ENCODE measurements at places on chromosomes 4 and X.

DNA sequence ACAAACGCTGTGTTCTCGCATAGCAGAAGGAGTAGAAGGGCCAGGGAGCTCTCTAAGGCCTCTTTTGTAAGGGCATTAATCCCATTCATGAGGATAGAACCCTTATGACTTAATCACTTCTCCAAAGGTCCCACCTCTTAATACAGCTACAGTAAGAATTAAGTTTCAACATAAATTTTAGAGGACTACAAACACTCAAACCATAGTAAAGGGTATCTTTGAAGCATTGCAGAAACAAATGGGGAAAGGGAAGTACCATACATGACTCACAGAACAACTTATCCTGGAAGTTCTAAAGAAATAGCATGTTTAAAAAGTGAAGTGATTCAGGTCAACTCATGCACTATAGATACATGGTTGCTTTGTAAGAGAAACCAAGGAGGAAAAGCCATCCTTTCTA lies 680.8 kb downstream of the RPA4 start:
- no peak for DNase-seq

GRCh38 chrX:2325076-2325784 lies 175.5 kb downstream of the DHRSX start:
- DNase-seq, result peak; percentile 11

GRCh38 chrX:121570072-121570841 lies 522.8 kb downstream of the GLUD2 start:
- DNase-seq, result no peak

DNA sequence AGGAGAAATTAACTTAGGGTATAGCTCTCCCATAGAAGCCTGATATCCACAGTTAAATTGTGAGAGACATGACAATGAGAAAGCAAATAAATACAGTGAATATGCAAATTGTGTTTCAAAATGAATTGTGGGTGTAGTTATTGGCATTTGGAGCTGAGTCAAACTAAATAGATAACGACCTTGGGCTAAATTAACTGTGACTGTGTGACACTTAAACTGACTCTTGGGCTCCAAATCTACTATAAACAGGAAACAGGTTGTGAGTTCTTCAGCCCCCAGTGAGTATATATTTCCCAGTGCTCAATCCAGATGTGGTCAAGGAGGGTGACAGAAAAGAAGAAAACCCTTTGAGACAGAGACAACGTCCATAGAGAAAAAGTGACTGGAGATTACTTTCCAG lies 11.3 kb upstream of the MAGEA10 start:
- DNase-seq, result no peak

DNA sequence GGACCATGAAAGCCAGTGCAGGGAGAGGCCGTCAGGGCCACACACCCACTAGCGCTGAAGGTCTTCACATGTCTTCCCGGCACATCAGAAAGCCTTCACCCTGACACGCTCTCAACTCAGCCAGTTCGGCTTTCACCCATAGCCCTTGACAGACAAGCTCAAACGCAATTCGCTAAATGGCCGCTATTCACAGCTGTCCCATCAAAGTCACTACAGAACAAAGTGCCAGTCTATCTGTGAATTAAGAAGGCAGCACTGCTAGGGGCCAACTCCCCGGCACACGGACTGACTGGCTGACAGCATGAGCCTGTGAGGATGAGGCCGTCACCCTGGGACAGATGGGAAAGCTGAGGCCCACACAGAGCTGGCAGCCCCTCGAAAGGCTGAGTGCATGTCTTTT lies 45.7 kb downstream of the ACOX3 start:
- DNase-seq, result no peak

GRCh38 chr4:13208558-13209193 lies 275.5 kb downstream of the RAB28 start:
- no peak for DNase-seq

- DNase-seq, result no peak
Observed at GRCh38 chr4:169351872-169352271, 81.1 kb upstream of the SH3RF1 start.

DNA sequence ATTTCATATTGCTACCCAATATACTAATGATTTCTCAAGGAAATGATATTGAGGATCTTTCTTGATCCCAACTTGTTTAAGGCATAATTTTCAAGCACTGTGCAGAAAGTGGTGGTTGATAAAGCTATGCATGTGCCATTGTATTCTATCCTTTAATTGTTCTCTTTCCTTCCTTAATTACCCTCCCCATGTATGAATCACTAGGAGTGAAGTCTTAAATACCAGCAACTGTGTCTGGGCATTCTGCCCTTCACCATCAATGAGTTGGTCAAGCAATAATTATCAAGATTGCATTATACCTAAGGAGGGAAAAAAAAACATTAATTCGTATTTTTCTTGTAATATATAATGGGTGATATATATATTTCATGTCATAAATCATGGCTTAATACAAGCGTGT lies 111.8 kb upstream of the FRMPD4 start:
- DNase-seq, result no peak

GRCh38 chrX:28752330-28752729 lies 165.1 kb downstream of the IL1RAPL1 start:
- DNase-seq, result no peak

DNA sequence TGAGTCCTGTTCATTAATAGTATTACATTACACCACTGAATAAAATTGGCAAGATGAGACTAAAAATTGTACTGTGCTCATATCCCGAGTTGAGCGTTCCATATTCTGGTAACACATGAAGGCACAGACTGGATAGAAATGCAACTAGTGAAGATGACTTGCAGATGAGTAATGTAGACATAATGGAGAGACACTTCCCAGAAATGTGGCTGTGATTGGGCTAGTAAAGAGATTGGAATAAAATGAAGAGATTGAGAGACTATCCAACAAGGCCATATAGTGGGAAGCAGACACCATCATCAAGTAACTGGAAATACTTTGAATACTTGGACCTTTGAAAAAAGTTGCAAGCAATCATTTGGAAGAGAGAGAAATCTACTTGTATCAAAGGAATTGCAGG lies 77.3 kb downstream of the DCAF8L1 start:
- no peak for DNase-seq

- DNase-seq, result no peak
Observed at GRCh38 chrX:148080593-148080992, 99.5 kb downstream of the FMR1NB start.

- no peak for DNase-seq
Observed at GRCh38 chr4:71732706-71733105, 51.2 kb downstream of the GC start.

DNA sequence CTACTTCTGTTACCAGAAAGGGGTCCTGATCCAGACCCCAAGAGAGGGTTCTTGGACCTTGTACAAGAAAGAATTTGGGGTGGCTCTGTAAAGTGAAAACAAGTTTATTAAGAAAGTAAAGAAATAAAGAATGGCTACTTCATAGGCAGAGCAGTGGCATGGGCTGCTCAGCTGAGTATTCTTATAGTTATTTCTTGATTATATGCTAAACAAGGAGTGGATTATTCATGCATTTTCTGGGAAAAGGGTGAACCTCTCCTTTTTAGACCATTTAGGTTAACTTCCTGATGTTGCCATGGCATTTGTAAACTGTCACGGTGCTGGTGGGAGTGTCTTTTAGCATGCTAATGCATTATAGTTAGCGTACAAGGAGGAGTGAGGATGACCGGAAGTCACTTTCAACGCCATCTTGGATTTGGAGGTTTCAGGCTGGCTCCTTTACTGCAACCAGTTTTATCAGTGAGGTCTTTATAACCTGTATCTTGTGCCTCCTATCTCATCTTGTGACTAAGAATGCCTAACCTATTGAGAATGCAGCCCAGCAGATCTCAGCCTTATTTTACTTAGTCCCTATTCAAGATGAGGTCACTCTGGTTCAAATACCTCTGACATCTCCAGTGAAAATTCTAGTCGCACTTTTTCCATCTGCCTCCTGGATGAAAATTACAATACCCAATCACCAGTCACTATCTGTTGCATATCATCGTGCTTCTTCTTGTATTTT lies 15.5 kb upstream of the TDO2 start:
- no peak for DNase-seq

- DNase-seq, result no peak
Observed at GRCh38 chr4:181650033-181650825, 593.0 kb upstream of the TENM3 start.

DNA sequence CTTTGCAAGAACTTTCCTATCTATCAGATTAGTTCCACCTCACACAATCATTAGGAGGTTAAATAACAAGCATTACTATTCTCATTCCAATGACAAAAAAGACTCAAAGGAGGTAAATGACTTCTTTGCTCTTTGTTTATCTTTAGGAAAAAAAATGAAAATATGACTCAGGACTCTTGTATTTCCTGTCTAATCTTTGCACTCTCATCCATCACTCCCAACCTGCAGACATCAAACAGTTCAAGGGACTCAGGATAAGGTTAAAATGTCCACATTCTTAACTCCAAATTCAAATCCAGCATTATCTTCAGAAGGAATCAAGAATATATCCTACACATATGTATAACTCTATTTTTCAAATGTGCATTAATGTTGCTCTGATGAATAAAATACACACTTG lies 139.6 kb downstream of the UNC5C start:
- DNase-seq, result no peak

GRCh38 chrX:23557070-23557469 lies 110.2 kb upstream of the PRDX4 start:
- no peak for DNase-seq

GRCh38 chrX:35499071-35499862 lies 298.9 kb upstream of the MAGEB16 start:
- DNase-seq, result no peak

- no peak for DNase-seq
Observed at GRCh38 chrX:53476371-53476770, 42.2 kb upstream of the HSD17B10 start.

GRCh38 chr4:58983887-58984286 lies 1873.7 kb upstream of the IGFBP7 start:
- DNase-seq, result no peak

DNA sequence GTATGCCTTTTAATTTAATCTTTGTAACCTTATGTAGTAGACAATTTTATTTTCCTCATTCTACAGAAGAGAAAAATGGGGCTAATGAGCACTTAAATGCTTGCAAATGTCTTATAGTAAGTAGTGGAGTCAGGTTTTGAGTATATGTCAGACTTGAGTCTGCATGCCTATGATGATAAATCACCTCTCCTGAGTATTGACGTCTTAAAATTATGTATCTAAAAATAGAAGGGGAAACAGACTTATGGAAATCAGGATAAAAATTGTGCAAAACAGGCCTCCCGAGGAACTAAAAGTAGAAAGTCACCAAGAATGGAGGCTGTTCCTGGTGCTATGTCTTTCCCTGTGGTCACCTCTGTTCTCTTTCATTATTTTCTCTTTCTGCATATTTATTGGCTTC lies 92.7 kb downstream of the STIM2 start:
- DNase-seq, result no peak

- peak; percentile 54 for DNase-seq
Observed at GRCh38 chrX:107776649-107777535, 641 bp upstream of the NCBP2L start.

GRCh38 chrX:116238567-116239255 lies 68.2 kb downstream of the AGTR2 start:
- no peak for DNase-seq

- DNase-seq, result no peak
Observed at GRCh38 chr4:184201179-184201578, 16.5 kb downstream of the ENPP6 start.

- no peak for DNase-seq
Observed at GRCh38 chr4:173490817-173491528, 39.1 kb downstream of the HAND2 start.

- DNase-seq, result no peak
Observed at GRCh38 chr4:62917649-62918048, 1491.6 kb downstream of the TECRL start.

- no peak for DNase-seq
Observed at GRCh38 chr4:99447079-99447478, 11.9 kb upstream of the ADH7 start.

- no peak for DNase-seq
Observed at GRCh38 chr4:52660643-52661042, 1.5 kb upstream of the USP46 start.

- DNase-seq, result no peak
Observed at GRCh38 chr4:172708184-172708583, 460.4 kb upstream of the GALNT7 start.
